ENCODE measurements at places on chromosomes 3 and 15.

- peak; percentile 82 for DNase-seq
Observed at GRCh38 chr15:95825671-95826411, 504.7 kb upstream of the NR2F2 start.

DNA sequence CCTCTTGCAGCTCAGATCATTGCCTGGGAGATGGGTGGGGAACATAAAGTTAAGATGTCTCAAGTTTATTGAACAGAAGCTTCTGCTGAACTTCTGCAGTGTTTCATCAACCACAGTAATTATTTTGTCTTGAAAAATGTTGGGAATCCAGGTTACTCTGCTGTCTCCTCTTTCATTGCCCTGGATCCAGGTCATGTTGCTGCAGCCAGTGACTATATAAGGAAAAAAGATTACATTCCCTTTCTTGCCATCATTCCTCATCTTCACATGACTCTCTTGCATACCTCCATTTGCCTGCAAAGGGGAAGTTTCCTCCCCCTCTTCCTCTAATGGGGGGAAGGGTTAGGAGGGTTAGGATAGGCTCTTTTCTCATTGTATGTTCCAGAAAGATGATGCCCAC lies 15.1 kb downstream of the GMNC start:
- DNase-seq: no peak

GRCh38 chr3:149532489-149533180 lies 58.1 kb downstream of the TM4SF4 start:
- no peak for DNase-seq

GRCh38 chr3:37400945-37401344 lies 226.6 kb upstream of the LRRFIP2 start:
- DNase-seq: no peak

DNA sequence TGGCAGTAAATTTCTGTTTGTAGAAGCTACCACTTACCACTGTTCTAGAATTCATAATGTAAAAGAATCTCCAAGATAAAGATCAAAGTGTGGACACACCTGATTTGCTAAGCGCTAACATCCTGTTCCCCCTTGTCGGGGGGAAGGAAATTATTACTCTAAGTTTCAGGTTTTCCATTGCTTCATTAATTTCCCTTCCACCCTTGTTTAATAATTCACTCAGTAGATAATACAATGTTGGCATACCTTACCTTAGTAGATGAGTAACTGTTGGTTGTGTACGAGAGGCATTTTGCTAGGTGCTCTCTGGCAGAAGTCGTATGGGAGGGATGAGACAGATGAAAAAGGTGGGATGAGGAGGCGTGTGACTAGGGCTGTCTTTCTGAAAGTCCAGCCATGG lies 641.2 kb upstream of the ARRDC4 start:
- DNase-seq: no peak

DNA sequence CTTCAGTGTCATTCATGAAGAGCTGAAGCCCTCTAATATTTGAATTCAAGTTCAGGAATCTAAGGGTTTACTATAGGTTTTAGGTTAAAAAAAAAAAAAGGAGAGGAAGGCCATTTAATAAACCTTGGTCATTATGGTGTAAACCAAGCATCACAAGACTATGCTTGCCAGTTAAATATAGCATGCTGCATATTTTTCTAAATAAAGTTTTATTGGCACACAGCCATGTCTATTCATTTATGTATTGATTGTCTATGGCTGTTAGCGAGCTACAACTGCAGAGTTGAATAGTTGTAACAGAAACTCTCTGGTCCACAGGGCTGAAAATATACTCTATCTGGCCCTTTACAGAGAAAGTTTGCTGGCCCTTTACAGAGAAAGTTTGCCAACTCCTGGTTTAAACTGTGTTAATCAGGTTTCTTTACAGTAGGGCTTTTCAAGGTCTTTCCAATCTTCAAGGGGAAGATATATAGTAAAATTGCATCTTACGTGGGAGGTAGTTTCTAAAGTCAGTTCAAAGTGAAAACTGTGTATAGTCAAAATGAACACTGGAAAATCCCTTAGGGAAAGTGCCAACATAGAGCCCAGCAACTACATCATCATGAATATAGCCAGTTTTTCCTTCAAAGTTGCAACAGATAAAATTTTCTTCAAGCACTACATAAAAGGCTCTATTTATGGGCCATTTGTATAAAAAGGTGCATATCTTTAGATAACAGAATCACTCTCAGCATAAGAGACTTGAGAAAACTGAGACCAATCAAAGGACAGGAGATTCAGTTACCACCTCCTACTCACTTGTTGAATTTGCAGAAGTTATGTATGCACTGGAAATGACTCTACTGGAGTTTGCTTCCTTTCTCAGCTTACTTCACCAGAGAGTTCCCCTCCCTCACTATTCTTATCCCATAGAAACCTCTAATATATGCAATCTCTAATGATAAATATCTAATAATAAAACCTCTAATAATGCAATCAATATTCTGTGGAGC lies 49.7 kb upstream of the FRMD4B start:
- DNase-seq: no peak

- DNase-seq: no peak
Observed at GRCh38 chr15:48675436-48675835, 29.9 kb upstream of the FBN1 start.

- DNase-seq: no peak
Observed at GRCh38 chr15:48422401-48422800, 91.2 kb downstream of the DUT start.

- DNase-seq: no peak
Observed at GRCh38 chr3:42699511-42699971, 3.1 kb downstream of the HHATL start.

DNA sequence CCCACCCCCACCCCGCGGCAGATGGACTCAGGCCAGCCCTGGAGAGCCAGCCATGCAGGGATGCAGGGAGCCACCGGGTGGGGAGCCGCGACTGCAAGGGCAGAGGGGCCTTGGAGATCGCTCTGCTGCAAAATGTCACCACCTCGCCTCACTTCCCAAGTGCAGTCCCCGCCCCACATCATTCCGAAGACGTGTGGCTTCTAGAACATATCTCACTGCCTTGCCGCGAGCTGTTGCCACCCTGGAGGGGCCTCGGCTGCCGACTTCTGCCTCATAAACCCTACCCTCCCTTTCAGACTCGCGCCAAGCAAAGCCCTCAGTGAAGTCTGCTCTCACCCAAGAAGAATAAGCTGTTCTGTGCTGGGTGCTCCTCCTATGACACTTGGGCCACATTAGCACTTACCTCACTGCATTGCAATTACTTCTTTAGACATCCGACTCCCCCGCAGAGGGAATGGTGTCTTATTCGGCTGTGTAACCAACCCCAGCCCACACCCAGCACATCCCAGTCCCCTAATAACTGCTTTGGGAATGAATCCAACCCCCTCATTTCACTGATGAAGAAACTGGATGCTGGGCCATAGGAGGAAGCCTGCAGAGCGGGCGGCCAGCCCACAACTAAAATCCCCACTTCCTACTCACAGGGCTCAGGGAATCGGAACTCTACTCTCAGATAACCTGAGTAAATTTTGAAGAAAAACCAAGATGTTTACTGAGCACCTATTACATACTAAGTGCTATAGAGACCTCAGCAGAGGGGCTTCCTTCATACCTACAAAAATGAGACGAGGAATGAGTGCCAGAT lies 8.6 kb downstream of the TLE3 start:
- no peak for DNase-seq

DNA sequence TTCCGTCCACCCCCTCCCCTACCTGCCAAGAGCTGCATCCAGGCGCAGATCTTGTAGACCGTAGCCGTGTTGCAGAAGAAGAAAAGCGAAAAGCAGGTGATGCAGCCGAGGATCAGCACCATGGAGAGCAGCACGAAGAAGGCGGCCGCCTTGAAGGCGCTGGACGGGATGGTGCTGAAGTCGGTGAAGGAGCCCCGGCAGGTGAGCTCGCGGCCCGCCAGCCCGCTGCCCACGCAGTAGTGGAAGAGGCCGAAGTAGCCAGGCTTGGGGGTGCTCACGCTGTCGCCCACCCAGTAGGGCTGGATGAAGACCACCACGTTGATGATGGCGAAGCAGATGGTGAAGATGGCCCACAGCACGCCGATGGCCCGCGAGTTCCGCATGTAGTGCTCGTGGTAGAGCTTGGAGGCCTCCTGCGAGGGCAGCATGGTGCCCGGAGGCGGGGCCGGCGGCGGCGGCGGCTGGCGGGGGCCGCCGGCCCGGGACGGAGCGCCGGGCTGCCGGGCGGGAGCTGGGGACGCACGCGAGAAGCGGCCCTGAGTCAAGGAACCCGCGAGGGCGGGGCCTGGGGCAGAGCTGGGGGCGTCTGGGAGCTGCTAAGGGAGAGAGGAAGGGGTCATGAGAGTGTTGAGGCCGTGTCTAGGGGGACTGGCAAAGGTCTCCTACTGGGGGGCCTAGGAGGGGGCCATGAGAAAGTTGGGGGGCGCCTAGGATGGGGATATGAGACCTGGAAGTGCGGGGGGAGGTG lies 1.2 kb downstream of the LHFPL4 start:
- DNase-seq: no peak

DNA sequence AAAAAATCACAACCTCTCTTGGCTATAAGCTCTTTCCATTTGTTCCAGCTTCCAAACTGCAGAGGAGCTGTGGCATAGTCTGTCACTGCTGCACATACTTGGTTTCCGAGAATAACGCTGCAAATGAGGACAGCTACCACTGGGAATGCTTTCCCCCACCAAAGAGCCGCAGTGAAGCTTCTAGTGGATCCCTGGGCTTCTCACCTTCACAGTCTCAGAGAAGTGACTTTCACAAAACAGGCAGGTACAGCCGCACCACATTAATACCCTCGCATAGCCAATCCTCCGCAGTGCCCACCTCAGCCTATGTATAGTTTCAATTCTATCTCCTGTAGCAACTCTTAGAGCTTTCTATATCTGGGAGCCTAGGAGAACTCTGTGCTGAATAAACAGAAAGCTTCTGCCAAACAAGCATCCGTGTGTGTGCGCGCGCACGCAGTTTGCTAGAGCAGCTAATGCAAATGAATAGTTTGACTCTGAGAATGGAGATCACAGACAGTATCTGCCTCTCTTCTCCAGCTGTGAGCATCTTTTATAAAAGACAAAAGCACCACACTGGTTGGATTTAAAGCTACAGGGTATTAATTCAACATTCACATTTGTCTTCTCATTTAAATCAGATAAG lies 81.9 kb upstream of the PLXND1 start:
- DNase-seq: peak; percentile 66

- DNase-seq: no peak
Observed at GRCh38 chr3:129065016-129065719, 4.6 kb downstream of the GP9 start.

DNA sequence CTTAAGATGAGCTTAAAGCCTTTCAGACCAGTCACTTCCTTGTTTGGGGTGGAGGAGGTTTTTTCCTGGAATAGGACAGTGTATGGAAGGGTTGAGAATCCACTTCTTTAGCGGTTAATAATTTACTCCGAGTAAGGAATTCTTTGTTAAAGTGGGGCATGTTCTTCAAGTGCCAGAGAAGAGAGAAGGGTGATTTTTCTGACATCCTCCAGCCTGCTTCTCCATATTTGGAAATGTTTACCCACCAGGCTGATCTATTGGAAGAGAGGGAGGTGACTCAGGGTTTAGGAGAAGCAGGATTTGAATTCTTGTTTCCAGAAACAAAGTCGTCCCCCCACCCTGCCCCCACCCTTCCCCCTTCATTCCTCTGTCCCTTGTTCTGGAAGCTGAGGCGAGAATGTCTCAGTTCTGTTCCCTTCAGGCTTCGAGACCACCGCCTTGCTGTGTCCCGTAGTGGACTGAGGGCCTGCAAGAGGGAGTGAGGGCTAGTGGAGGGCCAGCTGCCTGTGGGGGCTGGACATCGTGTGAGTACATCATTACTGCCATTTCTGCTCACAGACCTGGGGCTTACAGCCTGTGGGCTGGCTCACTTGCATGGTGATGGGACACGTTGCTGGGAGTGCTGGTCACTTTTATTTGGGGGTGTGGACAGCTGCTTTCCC lies 58.5 kb downstream of the LPP start:
- DNase-seq: no peak

GRCh38 chr3:181518222-181518621 lies 193.5 kb upstream of the SOX2 start:
- no peak for DNase-seq

DNA sequence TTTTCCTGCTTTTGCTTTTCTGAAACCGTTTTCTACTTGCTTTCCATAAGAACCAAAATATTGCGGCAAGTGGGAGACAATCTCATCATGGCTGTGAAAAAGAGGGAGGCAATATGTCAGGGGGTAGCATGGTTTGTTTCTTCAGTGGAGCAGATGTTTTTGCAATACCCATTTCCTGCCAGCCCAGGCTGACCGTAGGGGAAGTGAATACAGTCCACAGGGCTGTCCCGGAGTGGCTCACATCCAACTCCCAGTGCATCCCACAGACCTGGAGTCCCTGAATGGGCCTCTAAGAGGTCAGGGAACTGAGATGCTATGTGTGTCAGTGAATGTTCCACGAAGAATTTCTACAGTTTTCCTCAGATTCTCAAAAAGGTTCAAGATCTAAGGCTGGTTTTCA lies 69.6 kb downstream of the EPHB1 start:
- no peak for DNase-seq

GRCh38 chr3:76683256-76683655 lies 356.6 kb upstream of the ROBO2 start:
- no peak for DNase-seq

DNA sequence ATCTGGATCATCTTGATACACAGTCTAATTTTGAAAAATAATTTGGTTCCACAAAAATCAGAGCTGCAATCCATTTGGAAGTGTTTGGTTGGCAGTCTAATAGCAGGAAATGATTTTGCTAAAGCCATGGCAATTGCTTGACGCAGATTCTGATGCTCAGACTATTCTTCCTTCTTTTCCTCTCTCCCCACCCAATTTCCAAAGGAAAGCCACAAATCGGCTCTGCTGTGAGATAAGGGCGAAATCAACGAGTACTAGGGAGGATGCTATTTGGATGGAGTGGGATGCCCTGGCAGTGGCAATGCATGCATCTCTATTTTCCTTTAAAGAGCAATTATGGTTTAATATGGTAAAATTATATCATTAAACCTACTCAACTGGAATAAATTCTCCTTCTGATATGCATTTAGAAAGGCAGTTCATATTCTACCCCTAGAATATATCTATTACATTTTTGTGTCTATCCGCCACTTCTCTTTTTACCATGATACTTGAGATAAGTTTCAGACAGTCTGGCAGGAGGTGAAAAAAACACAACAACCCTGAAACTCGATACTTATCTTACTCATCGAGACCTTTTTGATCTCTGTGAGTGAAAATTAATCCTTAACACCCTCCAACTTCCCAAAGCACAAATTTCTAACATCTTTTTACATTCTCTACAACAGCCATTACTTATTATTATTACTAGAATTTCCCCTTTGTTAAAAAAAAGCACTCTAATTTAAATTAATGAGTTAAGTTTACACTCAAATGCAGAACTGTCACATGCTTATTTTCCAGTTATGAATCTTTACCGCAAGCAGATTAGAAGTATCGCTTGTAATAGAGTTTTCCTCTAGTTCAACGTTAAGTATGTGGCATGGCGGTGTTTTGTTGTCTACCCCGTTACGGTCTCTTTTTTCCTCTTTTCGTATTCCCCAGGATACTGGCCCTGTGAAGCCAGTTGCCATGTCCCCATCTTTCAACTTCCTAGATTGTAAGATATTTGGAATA lies 433.3 kb downstream of the FOXP1 start:
- DNase-seq: no peak

- no peak for DNase-seq
Observed at GRCh38 chr15:31128919-31129768, 27.6 kb upstream of the TRPM1 start.

GRCh38 chr3:43341788-43342187 lies 55.4 kb downstream of the SNRK start:
- no peak for DNase-seq

All from DMS153 (cell line).